Choroid plexus epithelial cell (primary cell): ENCODE measurements at places on chromosomes 2 and 18.

GRCh38 chr2:151973901-151974199 is 125.0 kb downstream of the CACNB4 start:
- DNase-seq, result peak; percentile 41

DNA sequence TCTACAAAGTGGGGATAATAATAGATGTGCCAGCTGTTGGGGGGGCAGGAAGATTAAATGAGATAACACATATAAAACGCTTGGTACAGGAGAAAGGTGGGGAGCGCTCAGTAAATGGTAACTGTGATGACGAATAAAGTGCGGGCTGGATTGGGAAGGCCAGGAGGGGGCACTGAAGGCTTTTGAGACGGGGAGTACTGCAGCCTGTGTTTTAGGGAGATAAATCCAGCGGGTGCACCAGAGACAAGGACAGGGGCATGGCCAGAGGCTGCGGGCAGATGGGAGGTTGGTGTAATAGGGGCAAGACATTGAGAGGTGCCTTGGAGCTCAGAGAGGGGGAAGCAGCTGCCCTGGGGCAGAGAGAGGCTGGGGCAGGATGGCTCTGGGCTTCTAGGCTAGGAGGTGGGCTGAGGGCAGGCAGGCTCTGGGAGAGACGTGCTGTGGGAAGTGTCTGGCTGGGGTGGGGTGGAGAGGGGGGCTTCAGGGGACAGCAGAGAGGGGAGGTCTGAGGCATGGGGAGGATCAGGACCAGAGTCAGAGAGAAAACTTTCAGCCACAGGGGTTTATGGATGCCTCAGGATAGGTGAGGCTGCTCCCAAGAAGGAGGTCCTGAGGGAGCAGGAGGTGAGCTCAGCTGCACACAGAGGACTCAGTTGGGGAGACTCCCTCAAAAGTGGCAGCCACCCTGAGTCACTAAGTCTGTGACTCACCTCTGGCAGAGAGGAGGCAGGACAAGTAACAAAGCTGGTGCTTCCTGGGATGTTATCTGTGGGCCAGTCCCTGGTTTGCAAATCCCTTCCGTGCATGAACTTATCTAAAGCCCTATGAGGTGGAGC is 18.8 kb downstream of the TEX44 start:
- DNase-seq, result peak; percentile 54

DNA sequence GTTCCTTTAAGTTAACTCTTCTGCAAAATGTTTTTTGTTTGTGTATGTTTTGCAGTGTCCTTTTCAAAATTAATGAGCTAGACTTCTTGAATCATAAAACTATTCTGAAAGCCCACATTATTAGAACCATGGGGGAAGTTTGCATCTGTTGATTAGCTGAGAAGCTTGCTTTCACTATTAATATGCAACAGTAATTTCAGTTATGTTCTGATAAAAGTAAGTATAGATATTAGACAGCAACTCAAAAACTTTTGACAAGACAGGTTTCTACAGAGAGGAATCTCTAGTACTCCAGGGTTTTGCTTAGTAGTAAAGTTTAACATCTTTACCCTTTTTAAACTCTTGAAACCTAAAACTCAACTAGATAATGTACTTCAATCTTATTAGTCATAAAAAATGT is 147.8 kb downstream of the UBE2E3 start:
- no peak for DNase-seq

- no peak for DNase-seq
Measured at GRCh38 chr18:50439460-50440015, 64.7 kb downstream of the SKA1 start.

DNA sequence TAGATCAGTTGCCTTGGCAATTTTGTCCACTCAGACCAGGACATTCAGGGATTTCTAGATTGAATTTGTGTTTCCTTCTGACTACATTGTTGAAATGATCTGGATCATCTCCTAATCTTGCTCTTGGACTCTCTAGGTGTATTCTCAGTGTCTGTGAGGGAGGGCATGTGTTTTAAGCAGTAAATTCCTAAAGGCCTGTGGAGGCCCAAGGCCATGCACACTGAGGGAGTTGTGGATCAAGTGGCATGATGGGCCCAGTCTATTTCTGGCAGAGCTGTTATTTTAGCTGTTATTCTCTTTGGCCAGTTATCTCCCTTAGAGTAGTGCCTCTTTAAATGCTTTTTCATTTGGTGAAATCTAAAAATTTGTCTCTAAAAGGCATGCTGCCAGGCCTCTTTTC is 144.9 kb downstream of the RPIA start:
- DNase-seq, result no peak

DNA sequence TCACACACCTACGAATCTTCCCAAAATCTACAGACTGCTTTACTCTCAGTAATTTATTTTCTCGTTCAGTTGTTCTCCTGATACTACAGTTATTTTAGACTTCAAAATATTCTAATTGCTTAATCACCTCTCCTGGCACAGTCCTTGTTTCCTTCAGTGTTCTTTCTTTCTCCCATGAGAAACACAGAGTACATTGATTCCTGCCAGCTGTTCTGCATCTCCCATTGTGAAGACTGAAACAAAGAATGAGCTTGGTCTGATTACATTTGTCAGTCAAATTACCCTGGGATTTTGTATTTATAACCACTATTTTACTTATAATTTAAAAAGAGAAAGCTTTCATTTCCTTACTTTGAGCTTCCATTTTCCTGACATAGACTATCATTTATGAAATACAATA is 63.9 kb upstream of the TANK start:
- peak; percentile 75 for DNase-seq

GRCh38 chr18:48679236-48679635 is 140.4 kb downstream of the CTIF start:
- no peak for DNase-seq

DNA sequence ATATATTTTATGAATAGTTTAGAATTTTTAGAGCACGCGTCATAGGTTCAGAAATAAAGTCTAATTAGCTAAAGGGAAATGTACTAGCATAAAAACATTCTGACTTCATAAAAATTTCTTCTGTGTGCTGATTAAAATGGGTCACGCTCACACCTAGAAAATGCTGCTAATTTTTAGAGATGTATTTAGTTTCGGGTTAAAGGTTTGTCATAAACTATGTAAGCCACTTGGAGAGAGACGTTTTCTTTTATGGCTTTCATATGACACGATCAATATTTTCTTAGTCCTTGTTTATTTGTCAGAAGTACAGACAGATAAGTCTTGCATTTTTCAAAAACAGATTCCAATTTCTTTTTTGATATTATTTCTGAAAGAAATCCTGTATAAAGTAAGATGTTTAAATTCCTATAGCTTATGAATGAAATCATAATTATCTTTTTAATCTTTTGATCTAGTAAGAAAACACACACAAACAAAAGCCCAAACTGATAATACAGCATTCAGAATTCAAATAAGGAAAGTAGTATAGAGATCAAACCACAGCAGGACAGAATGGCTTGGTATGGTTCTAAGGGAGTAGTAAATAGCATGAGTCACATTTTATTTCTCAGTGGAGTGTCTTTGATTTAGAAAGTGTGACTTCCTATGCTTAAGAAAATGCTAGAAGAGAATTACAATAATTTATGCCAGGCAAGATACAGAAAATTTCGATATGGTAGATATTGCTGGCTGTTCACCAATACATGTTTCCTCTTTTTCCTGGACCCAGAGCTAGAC is 236.6 kb downstream of the GPD2 start:
- DNase-seq, result no peak

DNA sequence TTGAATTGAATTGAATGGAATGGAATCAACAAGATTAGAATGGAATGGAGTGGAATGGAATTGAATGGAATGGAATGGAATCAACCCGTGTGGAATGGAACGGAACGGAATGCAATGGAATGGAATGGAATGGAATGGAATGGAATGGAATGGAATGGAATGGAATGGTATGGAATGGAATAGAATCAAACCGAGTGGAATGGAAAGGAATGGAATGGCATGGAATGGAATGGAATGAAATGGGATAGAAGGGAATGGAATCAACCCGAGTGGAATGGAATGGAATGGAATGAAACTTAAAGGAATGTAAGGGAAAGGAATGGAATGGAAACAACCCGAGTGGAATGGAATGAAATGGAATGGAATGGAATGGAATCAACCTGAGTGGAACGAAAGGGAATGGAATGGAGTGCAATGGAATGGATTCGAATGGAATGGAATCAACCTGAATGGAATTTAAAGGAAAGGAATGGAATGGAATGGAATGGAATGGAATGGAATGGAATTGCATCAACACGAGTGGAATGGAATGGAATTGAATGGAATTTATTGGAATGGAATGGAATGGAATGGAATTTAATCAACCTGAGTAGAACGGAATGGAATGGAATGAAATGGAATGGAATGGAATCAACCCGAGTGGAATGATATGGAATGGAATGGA is 1146.6 kb downstream of the RPIA start:
- peak; percentile 25 for DNase-seq

- DNase-seq, result peak; percentile 30
Measured at GRCh38 chr2:189679226-189679625, 4.8 kb downstream of the ANKAR start.

DNA sequence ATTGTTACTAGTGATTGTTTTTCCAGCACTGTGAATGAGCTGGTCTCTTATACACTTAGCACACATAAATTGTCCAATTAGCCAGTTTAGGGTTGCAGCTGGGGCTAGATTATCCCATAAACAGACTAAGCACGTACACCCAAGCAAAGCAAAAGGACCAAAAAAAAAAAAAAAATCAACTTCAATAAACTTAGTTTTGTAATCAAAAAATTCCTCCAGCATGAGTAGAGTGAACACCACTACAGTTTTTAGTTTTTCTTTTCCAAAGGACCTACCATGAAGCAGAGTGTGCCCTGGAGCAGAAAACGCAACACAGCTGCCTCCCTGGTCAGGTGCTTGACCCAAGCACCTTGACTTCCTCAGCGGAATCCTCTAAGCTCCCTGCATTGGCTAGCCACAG is 249.4 kb upstream of the SLC14A2 start:
- DNase-seq, result no peak

GRCh38 chr2:23427350-23427749 is 42.4 kb downstream of the KLHL29 start:
- DNase-seq, result no peak

- DNase-seq, result peak; percentile 96
Measured at GRCh38 chr2:43311276-43311675, 84.9 kb upstream of the ZFP36L2 start.

DNA sequence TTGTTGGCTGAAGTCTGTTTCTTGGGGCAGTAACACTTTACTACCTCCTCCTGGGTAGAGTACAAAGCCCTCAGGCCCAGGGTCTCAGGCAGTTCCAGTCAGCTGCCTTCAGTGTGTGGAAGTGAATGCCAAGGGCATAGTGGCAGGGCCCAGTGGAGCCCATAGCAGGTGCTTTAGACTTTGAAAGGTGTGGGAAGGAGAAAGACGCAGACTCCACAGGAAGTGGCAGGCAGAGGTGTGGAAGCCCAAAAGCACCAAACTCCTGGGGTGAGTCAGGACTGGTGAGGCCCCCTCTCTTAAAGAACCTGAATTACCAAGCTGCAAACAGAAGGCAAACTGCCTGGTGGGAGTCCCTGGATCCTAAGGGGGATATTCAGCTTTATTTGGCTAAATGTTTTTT is 45.3 kb downstream of the ADAM23 start:
- no peak for DNase-seq

DNA sequence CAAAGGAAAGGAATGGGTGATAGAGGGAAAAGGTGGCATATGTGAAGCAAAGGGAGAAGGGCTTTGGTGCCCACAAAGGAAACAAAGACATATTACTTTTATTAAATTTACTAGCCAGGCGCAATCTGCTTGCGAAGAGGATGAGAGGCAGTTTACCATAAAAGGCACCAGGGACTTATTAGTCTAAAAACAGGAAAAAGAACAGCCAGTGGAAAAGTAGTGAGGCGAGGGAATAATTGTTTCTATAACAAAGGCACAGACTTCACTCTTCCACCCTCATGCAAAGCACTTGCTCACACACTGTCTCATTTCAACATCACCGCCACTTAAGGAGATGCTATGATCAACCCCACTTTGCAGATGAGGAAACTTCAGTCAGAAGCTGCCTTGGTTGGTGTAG is 210.5 kb downstream of the ALPK2 start:
- no peak for DNase-seq

- no peak for DNase-seq
Measured at GRCh38 chr2:239897596-239898235, 127.4 kb downstream of the NDUFA10 start.

- no peak for DNase-seq
Measured at GRCh38 chr2:149739883-149740265, 152.3 kb upstream of the MMADHC start.

- peak; percentile 88 for DNase-seq
Measured at GRCh38 chr2:158990397-158991214, 22.2 kb downstream of the TANC1 start.

- DNase-seq, result no peak
Measured at GRCh38 chr2:186584053-186584452, 5.8 kb upstream of the ITGAV start.

- DNase-seq, result no peak
Measured at GRCh38 chr2:231361701-231362554, 33.6 kb upstream of the B3GNT7 start.

- DNase-seq, result no peak
Measured at GRCh38 chr18:48021273-48021914, 90.9 kb upstream of the SMAD2 start.

- DNase-seq, result peak; percentile 77
Measured at GRCh38 chr2:226515344-226516055, 284.1 kb downstream of the IRS1 start.

DNA sequence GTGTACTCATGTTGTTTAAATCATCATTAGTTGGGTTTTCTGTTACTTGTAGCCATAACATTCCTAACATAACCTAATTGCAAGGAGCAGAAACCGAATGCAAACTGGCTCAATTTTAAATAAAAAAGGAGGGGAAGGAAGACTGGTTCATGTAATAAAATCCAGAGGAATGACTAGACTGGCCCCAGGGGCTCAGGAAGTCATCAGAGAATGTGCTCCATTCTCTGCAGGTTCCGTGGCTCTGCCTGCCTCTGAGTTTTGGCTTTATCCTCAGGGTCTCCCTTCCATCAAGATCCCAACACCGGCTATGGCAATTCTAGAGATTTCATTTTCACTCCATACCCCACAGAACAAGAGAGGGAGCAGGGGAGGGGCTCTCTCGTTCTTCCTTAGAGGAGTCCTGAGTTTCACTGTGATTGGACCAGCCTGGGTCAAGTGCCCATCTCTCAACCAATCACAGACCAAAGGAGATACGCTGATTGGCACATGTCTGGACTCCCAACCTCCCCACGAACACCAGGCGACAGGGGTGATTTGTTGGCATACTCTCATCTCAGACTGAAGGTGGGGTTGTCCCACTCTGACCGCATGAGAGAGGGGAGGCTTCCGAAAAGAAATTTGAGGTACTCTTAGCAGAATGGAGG is 64.8 kb downstream of the NPPC start:
- no peak for DNase-seq

- no peak for DNase-seq
Measured at GRCh38 chr2:205715831-205716525, 33.7 kb downstream of the NRP2 start.

GRCh38 chr2:48991415-48992131 is 162.7 kb downstream of the FSHR start:
- no peak for DNase-seq
